Panc1 (cell line): ENCODE measurements at places on chromosomes 16 and 17. TPM values are rescaled to one million over a fixed set of nuclear protein-coding genes. Genes with fewer than 3 reads are reported as not detected.

The BICDL2 gene
- total RNA-seq: 0.21 TPM

The CACNG5 gene
- total RNA-seq: 0.21 TPM

The BANP gene
- total RNA-seq: 22.6 TPM

The AHSP gene
- not detected for total RNA-seq

The POLG2 gene
- 19.6 TPM for total RNA-seq

The PLEKHH3 gene
- 32.2 TPM for total RNA-seq

The TMED6 gene
- 0.36 TPM for total RNA-seq

The MILR1 gene
- not detected for total RNA-seq

The TBC1D28 gene
- total RNA-seq: not detected

The HP gene
- total RNA-seq: 7.0 TPM

The CHST4 gene
- total RNA-seq: 1.1 TPM

The GPT2 gene
- total RNA-seq: 12.7 TPM

The CARD14 gene
- not detected for total RNA-seq

The IRX3 gene
- 7.0 TPM for total RNA-seq

The SEPTIN12 gene
- total RNA-seq: not detected

The GPR179 gene
- 0.03 TPM for total RNA-seq

The RPGRIP1L gene
- 12.7 TPM for total RNA-seq

The CASKIN1 gene
- total RNA-seq: 4.5 TPM

The HEATR9 gene
- not detected for total RNA-seq

The CD300A gene
- total RNA-seq: 0.21 TPM

The FAHD1 gene
- 34.6 TPM for total RNA-seq

The NACA2 gene
- not detected for total RNA-seq
